ENCODE measurements at places on chromosomes 2 and 18. TPM values are rescaled to one million over a fixed set of nuclear protein-coding genes. Genes with fewer than 3 reads are reported as not detected.
A peak's percentile ranks its signal among the peaks of the same experiment; 100 is the strongest.

The IL1B gene
- total RNA-seq, result not detected

GRCh38 chr2:149666809-149667320 is 79.3 kb upstream of the MMADHC start:
- DNase-seq, result no peak

DNA sequence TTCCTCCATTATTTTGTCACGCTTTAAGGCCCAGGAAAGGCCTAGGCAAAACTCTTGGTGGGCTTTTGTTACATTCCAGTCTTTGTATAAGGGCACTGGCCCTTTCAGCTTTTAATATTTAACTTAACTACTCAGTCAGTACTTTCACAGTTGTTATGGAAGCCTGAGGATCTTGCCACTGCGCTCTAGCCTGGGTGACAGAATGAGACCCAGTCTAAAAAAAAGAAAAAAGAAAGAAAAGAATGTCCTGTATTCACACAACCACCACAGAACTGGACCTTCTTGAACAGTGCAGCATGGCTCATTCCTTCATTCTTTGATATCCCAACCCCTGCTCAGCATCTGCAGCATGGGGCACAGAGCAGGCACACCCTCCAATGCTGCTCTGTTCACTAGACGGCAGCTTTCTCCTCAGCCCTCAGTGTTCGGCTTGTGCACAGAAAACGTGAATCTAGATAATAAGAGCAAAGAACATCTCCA is 93.4 kb upstream of the MSH2 start:
- no peak for DNase-seq

DNA sequence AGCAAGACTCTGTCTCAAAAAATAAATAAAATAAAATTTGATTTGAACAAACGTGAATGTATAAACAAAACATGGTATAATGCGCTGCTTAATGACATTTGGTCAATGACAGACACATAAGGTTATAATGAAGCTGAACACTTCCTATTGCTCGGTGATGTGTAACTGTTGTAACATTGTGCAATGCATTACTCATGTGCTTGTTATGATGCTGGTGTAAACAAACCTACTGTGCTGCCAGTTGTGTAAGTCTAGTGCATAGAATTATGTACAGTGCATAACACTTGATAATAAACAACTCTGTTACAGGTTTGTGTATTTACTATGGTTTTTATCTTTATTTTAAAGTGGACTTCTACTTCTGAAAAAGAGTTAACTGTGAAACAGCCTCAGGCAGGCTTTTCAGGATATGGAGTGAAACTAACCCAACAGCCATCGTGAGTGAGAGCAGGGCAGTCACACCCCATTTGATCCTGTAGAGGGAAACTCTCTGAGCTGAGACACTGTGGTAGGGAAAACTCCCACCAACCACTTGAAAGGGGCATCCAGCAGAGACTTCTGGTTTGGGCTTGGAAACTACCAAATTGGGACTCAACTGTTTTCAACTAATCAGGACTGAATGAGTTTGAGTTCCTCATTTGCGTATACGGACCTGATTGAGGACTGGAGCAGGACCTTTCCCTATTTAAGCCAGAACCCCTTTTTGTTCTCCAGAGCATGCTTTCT is 8.7 kb upstream of the RPRD1A start:
- DNase-seq, result peak; percentile 24

DNA sequence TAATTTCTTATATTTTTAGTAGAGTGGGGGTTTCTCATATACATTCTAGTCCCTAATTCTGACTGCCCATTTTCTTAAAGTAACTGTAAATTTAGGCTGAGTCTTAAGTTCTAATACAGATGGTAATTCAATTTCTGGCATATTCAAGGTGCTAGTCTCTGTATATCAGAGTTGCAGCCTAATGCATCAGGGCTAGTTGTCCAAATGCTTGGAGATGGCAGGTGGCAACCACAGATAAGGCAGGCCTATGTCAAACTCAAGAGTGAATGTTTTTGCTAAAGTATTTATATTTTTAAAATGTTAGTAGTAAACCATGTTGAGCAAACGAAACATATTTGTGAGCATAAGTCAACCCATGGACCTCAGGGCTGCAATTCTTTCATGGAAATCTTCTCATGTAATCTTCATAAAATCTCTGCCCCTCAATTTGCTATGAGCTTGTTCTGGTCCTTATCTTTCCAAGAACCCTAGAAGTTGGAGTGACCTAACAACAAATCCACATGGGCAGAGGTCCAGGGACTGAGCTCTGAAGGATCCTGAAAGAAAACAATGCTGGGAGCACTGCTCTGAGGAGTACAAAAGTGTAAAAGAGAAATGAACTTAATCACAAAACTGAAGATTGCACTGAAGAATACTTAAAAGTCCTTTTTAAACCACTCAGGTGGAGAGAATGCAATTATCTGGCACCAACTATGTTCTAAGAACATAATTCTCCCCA is 27.3 kb upstream of the DSC2 start:
- no peak for DNase-seq

- DNase-seq, result no peak
Measured at GRCh38 chr2:69241093-69241492, 145.9 kb downstream of the GFPT1 start.

Data from SK-MEL-5 (cell line).